ENCODE measurements at places on chromosomes 12 and 14. TPM values are rescaled to one million over a fixed set of nuclear protein-coding genes. Genes with fewer than 3 reads are reported as not detected.

Gene TAS2R7
- not detected for total RNA-seq

Gene CLEC1B
- not detected for total RNA-seq

Gene STAC3
- total RNA-seq, result 1.6 TPM

Gene NANOG
- total RNA-seq, result 0.15 TPM

Gene TPPP2
- not detected for total RNA-seq

Gene RPL10L
- not detected for total RNA-seq

Gene RIMBP2
- total RNA-seq, result 0.59 TPM

Gene TAS2R46
- 4.6 TPM for total RNA-seq

Gene TEX52
- total RNA-seq, result not detected

Gene PAPLN
- total RNA-seq, result 23.8 TPM

Gene TAS2R42
- total RNA-seq, result not detected

Gene KLRG1
- total RNA-seq, result 3.9 TPM

- H3K4me3 ChIP-seq, result peak overlapping the region; percentile 84
- no peaks in the 10 kb centered on the region for H3K27me3 ChIP-seq
- H3K27ac ChIP-seq, result peak overlapping the region; percentile 84
- H3K36me3 ChIP-seq, result no peaks in the 10 kb centered on the region
- H3K4me1 ChIP-seq, result no peaks in the 10 kb centered on the region
- no peak for DNase-seq
Observed at GRCh38 chr12:99985129-99985570, 414 bp upstream of the ANKS1B start.

- H3K4me3 ChIP-seq, result no peak overlapping the region
- DNase-seq, result no peak
- H3K4me1 ChIP-seq, result no peaks in the 10 kb centered on the region
- H3K27me3 ChIP-seq, result no peaks in the 10 kb centered on the region
- no peaks in the 10 kb centered on the region for H3K36me3 ChIP-seq
Observed at GRCh38 chr12:115049614-115050013, 365.6 kb upstream of the TBX3 start.

- H3K4me1 ChIP-seq, result no peaks in the 10 kb centered on the region
- no peak overlapping the region for H3K27ac ChIP-seq
- no peaks in the 10 kb centered on the region for H3K36me3 ChIP-seq
- no peak for DNase-seq
- H3K4me3 ChIP-seq, result no peak overlapping the region
- no peaks in the 10 kb centered on the region for H3K27me3 ChIP-seq
Observed at GRCh38 chr12:57985685-57986084, 44.3 kb downstream of the ATP23 start.

DNA sequence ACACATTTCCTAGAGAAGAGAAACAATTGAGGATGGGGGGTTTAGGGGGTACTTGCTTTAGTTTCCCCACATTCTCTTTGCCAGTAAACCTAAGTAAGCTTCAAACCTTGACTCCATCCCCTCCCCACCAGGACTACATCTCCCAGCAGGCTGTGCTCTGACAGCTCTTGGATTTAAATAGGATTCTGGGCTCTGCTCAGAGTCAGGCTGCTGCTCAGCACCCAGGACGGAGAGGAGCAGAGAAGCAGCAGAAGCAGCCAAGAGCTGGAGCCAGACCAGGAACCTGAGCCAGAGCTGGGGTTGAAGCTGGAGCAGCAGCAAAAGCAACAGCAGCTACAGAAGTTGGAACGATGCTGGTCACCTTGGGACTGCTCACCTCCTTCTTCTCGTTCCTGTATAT is 20.6 kb downstream of the RDH12 start:
- no peaks in the 10 kb centered on the region for H3K27me3 ChIP-seq
- DNase-seq, result no peak
- H3K4me3 ChIP-seq, result no peak overlapping the region
- H3K36me3 ChIP-seq, result no peaks in the 10 kb centered on the region
- H3K4me1 ChIP-seq, result no peaks in the 10 kb centered on the region

- no peaks in the 10 kb centered on the region for H3K4me1 ChIP-seq
- no peak overlapping the region for H3K4me3 ChIP-seq
- no peak for DNase-seq
- no peaks in the 10 kb centered on the region for H3K36me3 ChIP-seq
Observed at GRCh38 chr12:68739891-68740290, 6.1 kb upstream of the SLC35E3 start.

- peak overlapping the region; percentile 28 for H3K4me3 ChIP-seq
- H3K27ac ChIP-seq, result peak overlapping the region; percentile 83
- H3K27me3 ChIP-seq, result no peaks in the 10 kb centered on the region
- H3K36me3 ChIP-seq, result no peaks in the 10 kb centered on the region
- DNase-seq, result no peak
Observed at GRCh38 chr12:121060149-121061001, 21.3 kb upstream of the OASL start.

DNA sequence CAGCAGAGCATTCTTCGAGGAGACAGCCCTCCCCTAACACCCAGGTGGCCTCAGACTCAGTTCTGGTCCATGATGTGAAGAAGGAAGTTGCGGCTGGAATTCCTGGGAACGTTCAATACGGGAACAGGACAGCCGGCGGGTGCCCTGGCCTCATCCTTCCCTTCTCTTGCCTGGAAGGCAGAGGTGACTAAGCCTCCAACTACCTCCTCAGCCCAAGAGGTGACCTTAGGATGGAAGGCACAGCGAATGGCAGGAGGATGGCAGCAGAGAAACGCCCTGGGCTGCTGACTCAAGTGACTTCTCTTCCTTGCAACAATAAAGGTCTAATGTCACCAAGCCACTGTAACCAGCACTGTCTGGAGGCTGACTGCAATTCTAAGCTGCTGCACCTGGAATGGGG is 36.1 kb downstream of the DHX37 start:
- H3K4me3 ChIP-seq, result no peak overlapping the region
- H3K27ac ChIP-seq, result no peak overlapping the region
- no peaks in the 10 kb centered on the region for H3K4me1 ChIP-seq

GRCh38 chr12:18483698-18484325 is 222.5 kb downstream of the PIK3C2G start:
- H3K36me3 ChIP-seq, result no peaks in the 10 kb centered on the region
- no peak for DNase-seq
- H3K4me3 ChIP-seq, result no peak overlapping the region
- H3K27me3 ChIP-seq, result no peaks in the 10 kb centered on the region
- H3K4me1 ChIP-seq, result no peaks in the 10 kb centered on the region

DNA sequence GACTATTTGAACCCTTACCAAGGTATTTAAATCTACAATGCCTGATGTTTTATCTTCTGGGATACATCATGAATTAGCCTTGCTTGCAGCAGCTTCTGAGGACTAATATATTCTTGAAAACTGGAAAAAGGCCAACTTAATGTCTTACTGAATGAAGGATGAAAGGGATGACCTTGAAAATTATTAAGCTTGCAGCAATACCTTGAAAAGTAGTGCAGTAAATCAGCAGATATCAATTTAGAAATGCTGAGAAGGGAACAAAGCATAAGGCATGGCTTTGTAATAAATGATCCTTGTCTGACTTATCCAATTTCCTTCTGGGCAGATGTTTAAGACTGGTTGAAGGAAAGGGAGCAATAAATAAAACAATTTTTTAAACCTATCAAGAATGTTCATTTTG is 37.3 kb upstream of the FERMT2 start:
- H3K4me3 ChIP-seq, result no peak overlapping the region
- no peak overlapping the region for H3K27ac ChIP-seq
- H3K36me3 ChIP-seq, result no peaks in the 10 kb centered on the region
- H3K4me1 ChIP-seq, result no peaks in the 10 kb centered on the region
- no peaks in the 10 kb centered on the region for H3K27me3 ChIP-seq
- no peak for DNase-seq

DNA sequence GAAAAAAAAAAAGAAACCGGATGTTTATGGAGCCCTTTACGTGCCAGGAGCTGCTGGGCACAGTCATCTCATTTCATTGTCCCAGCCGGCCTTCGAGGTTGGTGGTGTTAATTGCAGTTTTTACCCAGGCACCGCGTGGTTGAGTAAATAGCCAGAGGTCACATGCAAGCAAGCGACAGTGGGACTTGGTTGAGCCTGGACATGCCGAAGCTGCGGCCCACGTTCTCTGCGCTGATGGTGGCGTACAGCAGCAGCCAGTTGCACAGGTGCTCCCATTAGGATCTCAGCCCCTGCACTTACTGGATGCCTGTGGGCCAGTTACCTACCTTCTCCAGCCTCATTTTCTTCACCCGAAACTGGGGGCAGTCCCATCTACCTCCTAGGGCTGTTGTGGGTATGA is 54.0 kb downstream of the TSPAN9 start:
- no peak overlapping the region for H3K4me3 ChIP-seq
- DNase-seq, result no peak
- H3K27ac ChIP-seq, result peak overlapping the region; percentile 14
- H3K4me1 ChIP-seq, result peaks cover 7% of the 10 kb centered on the region
- no peaks in the 10 kb centered on the region for H3K36me3 ChIP-seq

DNA sequence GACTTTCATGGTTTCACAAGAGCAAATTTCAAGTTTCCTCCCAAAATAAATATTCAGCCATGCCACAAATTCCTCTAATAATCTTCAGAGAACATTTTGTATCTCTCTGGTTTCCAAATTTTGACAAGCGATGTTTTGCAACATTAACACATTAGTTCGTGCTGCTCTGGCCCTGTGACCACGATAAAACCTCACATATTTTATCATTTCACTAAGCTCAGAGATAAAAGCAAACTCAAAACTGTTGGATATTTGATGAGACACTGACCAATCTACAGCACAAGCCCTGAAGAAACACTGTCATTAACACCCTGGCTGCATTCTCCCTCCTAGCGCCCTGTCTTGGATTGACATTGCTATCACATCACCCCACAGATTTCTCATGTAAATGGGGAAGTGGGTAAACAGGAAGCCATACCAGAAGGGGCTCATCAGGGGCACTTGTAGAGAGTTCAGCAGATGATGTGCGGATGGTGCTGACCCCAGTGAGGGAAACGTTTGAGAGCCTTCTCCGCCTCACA is 264.3 kb downstream of the PRKD1 start:
- no peaks in the 10 kb centered on the region for H3K27me3 ChIP-seq
- no peaks in the 10 kb centered on the region for H3K36me3 ChIP-seq
- no peaks in the 10 kb centered on the region for H3K4me1 ChIP-seq
- H3K4me3 ChIP-seq, result no peak overlapping the region

GRCh38 chr12:3662521-3662921 is 90.4 kb downstream of the CRACR2A start:
- H3K27me3 ChIP-seq, result no peaks in the 10 kb centered on the region
- no peak overlapping the region for H3K27ac ChIP-seq
- H3K4me1 ChIP-seq, result no peaks in the 10 kb centered on the region
- DNase-seq, result no peak

GRCh38 chr12:68667291-68667690 is 19.5 kb upstream of the NUP107 start:
- no peaks in the 10 kb centered on the region for H3K36me3 ChIP-seq
- H3K4me3 ChIP-seq, result no peak overlapping the region
- no peaks in the 10 kb centered on the region for H3K27me3 ChIP-seq
- no peaks in the 10 kb centered on the region for H3K4me1 ChIP-seq

DNA sequence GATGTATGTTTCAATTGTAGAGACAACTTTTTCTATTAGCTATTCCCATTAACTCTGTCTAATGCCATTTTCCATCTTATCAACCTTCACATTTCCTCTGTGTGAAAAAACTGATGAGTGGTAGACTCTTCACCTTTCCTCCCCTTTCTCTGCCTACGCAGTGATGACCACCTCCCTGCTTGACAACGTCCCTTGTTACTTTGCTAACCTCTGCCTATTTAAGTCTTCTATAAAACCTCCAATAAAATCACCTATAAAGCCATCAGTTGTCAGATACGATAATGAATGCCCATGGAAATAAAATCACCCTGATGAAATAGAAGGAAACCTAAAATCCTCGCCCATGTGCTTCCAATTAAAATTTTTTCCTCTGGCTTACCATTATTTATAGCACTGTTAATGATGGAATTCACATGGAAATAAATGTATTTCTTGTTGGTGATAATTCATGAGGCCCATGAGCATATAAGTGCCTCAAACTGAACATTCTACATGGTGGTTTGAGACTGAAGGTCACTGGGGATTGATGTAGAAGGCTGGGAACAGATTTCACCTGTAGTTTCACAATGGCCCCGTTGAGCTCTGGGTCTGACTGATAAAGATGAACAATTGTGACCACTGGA is 1454.0 kb upstream of the SEL1L start:
- no peaks in the 10 kb centered on the region for H3K4me1 ChIP-seq
- H3K27ac ChIP-seq, result no peak overlapping the region
- no peak for DNase-seq
- no peaks in the 10 kb centered on the region for H3K27me3 ChIP-seq

Data from breast epithelium (tissue), 4 donors.